Right renal cortex interstitium (tissue), 3 donors: ENCODE measurements at places on chromosomes 7 and 10. TPM values are rescaled to one million over a fixed set of nuclear protein-coding genes. Genes with fewer than 3 reads are reported as not detected.

Gene PNLIPRP3
- polyA plus RNA-seq, result not detected

Gene MRC1
- polyA plus RNA-seq, result 11.3 TPM

Gene CFAP43
- 14.6 TPM for polyA plus RNA-seq

Gene CPVL
- 67.9 TPM for polyA plus RNA-seq
